ENCODE measurements at places on chromosomes 7 and 10.

- peak; percentile 83 for DNase-seq
Observed at GRCh38 chr10:121608469-121609190, 10.4 kb upstream of the FGFR2 start.

- DNase-seq = peak; percentile 88
Observed at GRCh38 chr7:24778543-24779282, 21.4 kb upstream of the GSDME start.

- DNase-seq = peak; percentile 31
Observed at GRCh38 chr7:91089382-91089963, 174.8 kb upstream of the FZD1 start.

- DNase-seq = no peak
Observed at GRCh38 chr10:93573051-93573909, 6.8 kb downstream of the FFAR4 start.

DNA sequence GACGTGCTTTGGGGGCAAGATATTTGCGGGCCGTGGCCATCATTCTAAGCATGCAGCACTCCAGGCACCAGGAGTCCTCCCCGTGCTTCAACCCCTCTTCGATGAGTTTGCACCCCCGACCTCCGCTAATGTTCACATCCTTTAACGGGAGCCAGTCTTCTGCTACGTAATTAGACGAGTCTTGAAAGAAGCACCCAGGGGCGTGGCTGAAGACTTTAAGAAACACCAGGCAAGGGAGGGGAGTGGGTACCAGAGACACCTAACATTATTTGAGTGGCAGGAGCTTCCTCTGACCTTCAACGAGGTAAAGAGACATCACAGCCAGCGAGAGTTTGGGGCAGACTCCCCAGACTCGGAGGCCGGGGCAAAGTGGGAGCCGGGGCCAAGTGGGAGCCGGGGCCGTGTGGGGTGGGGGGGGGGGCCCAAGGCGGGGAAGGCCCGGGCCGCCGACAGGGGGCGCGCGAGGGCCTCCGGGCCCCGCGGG, 31.1 kb upstream of the TOMM7 start:
- DNase-seq = no peak

- DNase-seq = no peak
Observed at GRCh38 chr10:119933179-119933578, 40.6 kb downstream of the SEC23IP start.

GRCh38 chr7:836429-836828, 4.2 kb downstream of the SUN1 start:
- peak; percentile 52 for DNase-seq
